ENCODE measurements at places on chromosomes 4 and X.

DNA sequence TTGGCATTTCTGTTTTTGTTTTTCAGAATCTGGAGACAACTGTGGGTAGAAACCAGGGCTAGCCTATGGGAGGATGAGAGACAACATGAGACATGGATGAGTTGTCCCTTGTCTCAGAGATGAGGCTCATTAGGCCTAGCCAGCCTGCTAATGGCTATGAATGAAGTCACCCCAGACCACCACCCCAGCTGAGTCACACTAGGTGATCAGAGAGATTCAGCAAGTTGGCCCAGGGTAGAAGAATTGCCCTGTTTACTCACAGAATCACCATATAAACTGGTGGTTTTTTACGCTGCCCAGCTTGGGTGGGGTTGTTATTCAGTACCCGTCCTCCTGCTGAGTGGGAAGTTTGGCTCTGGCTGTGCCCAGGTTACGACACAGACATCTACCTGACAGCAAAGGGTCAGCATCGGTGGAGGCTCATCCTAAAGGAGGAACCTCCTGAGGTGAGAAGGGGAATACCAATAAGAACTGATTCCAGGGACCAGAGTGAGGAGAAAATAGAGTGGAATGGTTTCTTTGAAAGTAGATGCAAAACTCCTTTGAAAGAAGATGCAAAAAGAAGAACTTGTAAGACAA, 17.2 kb upstream of the ARSJ start:
- no peak for DNase-seq

GRCh38 chr4:114041117-114041475, 61.6 kb upstream of the ARSJ start:
- no peak for DNase-seq

DNA sequence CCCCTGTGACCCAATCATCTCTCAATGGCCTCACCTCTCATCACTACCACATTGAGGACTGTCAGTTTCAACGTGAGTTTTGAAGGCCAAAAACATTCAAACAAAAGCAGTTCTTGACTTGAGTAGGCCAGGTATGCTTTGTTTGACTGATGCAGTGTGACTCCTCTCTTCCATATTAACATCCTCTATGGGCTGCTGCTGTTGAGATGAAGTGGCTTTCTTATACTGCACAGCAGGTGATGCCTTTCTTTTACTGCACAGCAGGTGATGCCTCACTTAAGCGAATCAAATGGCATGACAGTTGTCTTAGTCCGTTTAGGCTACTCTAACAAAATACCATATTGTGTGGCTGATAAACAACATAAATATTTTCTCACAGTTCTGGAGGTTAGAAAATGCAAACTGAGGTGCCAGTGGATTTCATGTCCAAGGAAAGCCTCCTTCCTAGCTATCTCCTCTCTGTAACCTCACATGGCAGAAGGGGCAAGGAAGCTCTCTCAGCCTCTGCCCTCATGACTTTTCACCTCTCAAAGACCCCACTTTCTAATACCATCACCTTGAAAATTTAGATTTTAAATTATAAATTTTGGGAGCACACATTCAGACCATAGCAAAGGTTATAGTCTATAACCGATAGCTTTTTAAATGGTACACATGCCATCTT, 2267.9 kb upstream of the AGA start:
- no peak for DNase-seq

DNA sequence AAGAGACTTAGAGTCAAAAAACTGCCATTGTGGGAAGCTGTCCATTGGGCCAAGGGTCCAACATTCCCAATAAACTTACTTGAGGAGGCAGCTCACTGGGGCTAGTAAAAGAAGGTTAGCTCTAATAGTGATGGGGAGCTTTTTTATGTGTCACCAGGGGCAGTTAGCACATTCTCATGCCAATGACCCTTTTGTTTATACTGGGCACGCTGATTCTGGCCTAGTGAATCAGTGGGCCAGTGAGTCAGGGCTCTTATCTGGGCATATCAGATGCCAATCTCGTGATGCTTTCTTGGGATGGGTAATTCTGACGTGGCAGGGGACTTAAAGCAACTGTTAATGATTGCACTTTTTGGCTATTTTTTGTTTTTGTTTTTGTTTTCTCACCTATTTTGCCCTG, 27.8 kb downstream of the TCEAL1 start:
- no peak for DNase-seq

- DNase-seq: no peak
Measured at GRCh38 chr4:59455751-59456150, 1744.4 kb upstream of the ADGRL3 start.

- DNase-seq: no peak
Measured at GRCh38 chr4:82587826-82588540, 26.2 kb upstream of the TMEM150C start.

GRCh38 chr4:188008377-188008776, 12.8 kb downstream of the ZFP42 start:
- no peak for DNase-seq

GRCh38 chrX:55098691-55099090, 9.9 kb downstream of the PAGE2 start:
- no peak for DNase-seq

DNA sequence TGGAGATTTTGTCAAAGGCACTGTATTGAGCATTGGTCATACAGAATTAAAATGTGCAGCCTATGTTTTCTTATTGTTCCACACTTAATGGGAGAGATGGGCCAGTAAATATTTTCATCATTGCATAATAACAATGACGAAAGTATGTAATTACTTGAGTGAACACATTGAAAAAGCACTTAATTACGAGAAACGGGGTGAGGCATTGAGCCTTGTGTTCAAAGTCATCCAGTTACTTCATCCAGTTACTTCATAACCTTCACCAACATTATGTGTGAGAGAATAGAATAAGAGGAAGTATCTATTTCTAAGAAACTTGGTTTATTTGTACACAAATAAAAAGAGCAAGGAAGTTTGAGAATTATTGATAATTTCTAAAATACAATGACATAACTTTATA, 1427.0 kb downstream of the ADGRL3 start:
- DNase-seq: no peak

GRCh38 chr4:140089216-140089615, 64.8 kb downstream of the MAML3 start:
- DNase-seq: no peak

DNA sequence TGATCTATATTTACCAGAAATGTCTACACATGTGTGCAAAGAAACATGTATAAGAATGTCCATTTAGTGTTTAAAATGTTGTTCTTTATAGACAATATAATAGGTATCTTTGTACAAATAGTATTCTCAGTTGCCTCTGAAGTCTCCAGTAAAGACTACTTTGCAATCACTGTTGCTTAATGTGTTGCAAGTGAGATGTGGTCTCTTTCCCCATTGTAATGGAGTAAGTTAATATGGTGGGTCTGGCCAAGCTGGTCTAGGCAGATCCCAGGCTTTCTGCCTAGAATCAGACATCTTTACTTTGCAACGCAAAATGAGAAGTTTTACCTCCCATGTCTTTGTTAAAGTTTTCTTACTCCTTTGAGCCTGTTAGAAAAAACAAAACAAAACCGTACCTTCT, 144.8 kb downstream of the GABRA3 start:
- no peak for DNase-seq

DNA sequence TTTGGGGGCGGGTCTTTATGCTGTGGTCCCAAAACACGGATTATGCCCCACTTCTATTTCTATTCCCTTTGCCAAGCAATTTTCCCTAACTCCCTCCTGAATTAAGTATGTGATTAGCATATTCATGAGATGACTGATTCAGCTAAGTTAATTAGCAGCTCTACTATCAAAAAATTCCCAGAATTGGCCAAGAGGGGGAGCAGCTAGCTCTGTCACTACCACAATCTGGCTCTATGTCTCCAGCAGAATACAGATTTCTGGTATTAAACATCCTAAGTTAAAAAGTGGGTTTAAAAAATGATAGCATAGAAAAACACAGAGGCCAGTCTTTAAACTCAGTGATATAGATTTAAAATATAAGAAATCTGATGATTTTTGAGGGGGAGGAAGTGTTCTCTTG, 80.3 kb downstream of the GPC4 start:
- peak; percentile 31 for DNase-seq

Measured in NCI-H1105 (cell line).